Urinary bladder (tissue), 4 donors: ENCODE measurements at places on chromosomes 16 and 17. TPM values are rescaled to one million over a fixed set of nuclear protein-coding genes. Genes with fewer than 3 reads are reported as not detected.

The MYH13 gene
- 0.05 TPM for total RNA-seq

The CEP95 gene
- total RNA-seq, result 105 TPM

The KLHL10 gene
- total RNA-seq, result 0.48 TPM

The HNF1B gene
- 0.74 TPM for total RNA-seq

The KRT24 gene
- 0.26 TPM for total RNA-seq

The RUNDC3A gene
- 2.0 TPM for total RNA-seq

The C16orf92 gene
- total RNA-seq, result not detected

The NPIPB13 gene
- total RNA-seq, result 3.8 TPM

The SCN4A gene
- 1.6 TPM for total RNA-seq

The LPO gene
- not detected for total RNA-seq

The GPR179 gene
- total RNA-seq, result 0.11 TPM

The SLFN5 gene
- 30.3 TPM for total RNA-seq

The GPR139 gene
- not detected for total RNA-seq

The SLC25A19 gene
- 5.2 TPM for total RNA-seq

The USP6 gene
- 0.85 TPM for total RNA-seq

The VMO1 gene
- 0.95 TPM for total RNA-seq

The AANAT gene
- total RNA-seq, result not detected

The GDPD1 gene
- 3.4 TPM for total RNA-seq

The CCL7 gene
- not detected for total RNA-seq

The XYLT1 gene
- 13.4 TPM for total RNA-seq

The HSDL1 gene
- 32.7 TPM for total RNA-seq

The RGS11 gene
- 2.4 TPM for total RNA-seq

The SERPINF2 gene
- 0.37 TPM for total RNA-seq
